ENCODE measurements at places on chromosomes 7 and 10. TPM values are rescaled to one million over a fixed set of nuclear protein-coding genes. Genes with fewer than 3 reads are reported as not detected.

NYAP1 gene
- 2.0 TPM for total RNA-seq

ZNF467 gene
- 0.20 TPM for total RNA-seq

TACR2 gene
- total RNA-seq = not detected

KLF14 gene
- total RNA-seq = 0.37 TPM

UNC5B gene
- total RNA-seq = 13.9 TPM

ABCF2 gene
- 75.7 TPM for total RNA-seq

OR2F1 gene
- total RNA-seq = not detected

PALD1 gene
- total RNA-seq = 0.20 TPM

ZNF679 gene
- total RNA-seq = not detected

IKZF1 gene
- total RNA-seq = not detected

ACTL6B gene
- not detected for total RNA-seq

SSC4D gene
- total RNA-seq = 0.39 TPM

SOSTDC1 gene
- not detected for total RNA-seq

HOXA4 gene
- 1.4 TPM for total RNA-seq

GRM3 gene
- total RNA-seq = not detected

GJD4 gene
- not detected for total RNA-seq

HOXA13 gene
- 0.37 TPM for total RNA-seq

HKDC1 gene
- total RNA-seq = 0.20 TPM

CRCP gene
- total RNA-seq = 30.1 TPM

SLC18A2 gene
- not detected for total RNA-seq

PNLIPRP3 gene
- 0.37 TPM for total RNA-seq

PILRA gene
- 0.39 TPM for total RNA-seq

PNLIP gene
- not detected for total RNA-seq

AP4M1 gene
- total RNA-seq = 15.8 TPM

FAM237B gene
- total RNA-seq = under 0.01 TPM

PDK4 gene
- 5.5 TPM for total RNA-seq

MGAM2 gene
- not detected for total RNA-seq

VPS37D gene
- total RNA-seq = 2.9 TPM

HTR5A gene
- not detected for total RNA-seq

NME8 gene
- not detected for total RNA-seq

OR2A42 gene
- not detected for total RNA-seq

INHBA gene
- total RNA-seq = 2.5 TPM

POU6F2 gene
- total RNA-seq = not detected

MTPN gene
- total RNA-seq = 124 TPM

ERVW-1 gene
- not detected for total RNA-seq
